ENCODE measurements at places on chromosomes 13 and 19.

DNA sequence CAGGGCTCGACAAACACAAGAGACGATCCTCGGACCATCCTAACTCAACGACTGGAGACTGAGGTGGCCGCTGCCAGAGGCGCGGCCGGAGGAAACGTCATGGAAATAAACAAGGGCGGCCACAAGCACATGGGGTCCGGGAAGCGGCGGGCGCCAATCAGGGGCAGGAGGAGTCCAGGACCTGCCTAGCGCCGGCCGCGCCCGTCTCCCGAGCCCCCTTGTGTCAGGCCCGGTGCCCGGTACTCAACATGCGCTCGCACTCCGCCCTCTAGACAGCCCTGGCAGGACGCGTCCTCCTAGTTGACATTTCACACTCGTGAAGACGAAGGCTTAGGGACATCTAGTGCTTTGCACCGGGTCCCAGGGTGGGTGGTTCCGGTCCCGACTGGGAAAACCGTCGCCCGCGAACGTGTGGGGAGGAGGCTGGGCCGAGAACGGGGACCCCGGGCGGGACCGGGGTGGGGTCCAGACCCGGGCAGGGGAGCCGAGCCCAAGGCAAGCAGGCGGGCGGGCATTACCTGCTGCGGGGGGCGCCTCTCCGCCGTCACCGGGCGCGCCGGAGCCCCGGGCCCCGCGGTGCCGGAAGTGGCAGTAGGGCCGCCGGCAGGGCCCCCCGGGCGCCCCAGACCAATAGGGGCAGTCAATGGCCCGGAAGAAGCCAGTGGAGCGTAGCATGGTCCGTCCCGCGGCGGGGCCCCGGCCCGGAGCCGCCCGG is 442 bp downstream of the REXO1 start:
- DNase-seq = peak; percentile 40

DNA sequence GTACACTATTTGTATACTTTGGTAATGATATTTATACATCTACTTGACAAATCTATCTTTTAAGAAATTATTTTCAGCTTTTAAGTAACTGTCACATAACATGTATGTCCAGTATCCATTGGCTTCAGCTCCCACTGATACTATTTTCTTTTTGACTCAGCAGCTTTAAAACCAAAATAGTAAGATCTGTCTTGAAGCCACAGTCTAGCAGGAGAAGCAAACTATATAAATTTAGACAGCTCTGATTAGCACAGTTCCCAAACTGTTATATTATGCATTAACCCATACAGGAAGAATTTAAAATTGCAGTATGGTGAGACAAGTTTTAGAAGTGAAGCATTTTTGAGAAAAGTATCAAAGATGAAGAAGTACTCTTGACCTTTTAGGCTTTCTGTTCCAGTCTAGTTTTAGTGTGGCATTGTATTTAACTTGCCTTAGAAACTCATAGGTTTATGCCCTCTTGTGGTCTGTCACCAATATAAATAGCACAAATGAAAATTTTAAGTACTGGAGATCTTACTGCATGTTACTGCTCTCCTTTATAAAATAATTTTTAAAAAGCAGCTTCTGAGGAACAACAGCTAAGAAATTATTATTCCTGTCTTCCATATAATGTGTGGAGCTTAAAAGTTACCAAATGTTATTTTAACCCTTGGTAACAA is 24.7 kb downstream of the URI1 start:
- DNase-seq = no peak

- no peak for DNase-seq
Measured at GRCh38 chr13:40968416-40969000, 50.6 kb downstream of the ELF1 start.

GRCh38 chr19:1222394-1222793 is 15.4 kb downstream of the CBARP start:
- DNase-seq = no peak

DNA sequence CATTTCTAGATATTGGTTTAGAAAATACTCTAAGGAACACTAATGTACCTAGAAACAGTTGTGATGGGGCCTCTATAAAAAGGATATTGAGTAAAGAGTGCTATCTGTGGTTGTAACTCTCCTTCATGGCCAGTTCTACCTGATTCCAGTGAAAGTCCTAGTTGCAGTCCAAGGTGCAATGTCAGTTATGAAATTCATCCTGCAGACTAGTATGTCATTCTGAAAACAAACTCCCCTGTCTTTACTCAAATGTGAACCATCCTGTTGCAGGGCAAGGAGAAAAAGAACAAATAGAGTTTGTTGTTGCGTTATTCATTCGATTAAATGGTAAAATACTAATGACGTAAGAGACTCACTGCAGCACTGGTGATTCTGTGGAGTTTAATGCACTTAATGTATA is 18.3 kb upstream of the N4BP2L1 start:
- DNase-seq = no peak

DNA sequence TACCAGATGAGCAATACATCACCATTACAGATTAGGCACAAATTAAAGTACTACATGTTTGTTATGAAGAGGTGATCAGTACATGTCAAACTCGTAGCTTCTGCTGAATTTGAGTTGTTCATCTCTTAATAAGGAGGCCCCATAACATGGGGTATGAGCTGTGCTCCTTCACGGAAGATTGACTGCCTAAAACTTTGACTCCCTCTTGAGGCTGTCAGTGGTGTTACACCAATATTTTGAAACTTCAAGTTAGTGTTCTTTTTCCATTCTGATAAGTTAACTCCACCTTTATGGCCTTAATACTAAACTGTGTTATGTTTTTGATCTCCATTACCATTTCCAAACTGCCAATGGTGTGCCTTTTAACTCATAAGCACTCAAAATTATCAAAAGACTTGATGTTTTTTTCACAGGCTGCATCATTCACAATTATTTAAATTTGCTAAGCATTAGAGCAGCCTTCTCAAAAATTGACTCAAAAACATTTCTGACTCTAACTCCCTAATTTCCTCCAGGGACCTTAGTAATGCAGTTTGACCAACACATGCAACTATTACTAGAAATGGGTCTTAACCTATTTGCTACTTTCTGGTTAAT is 1591.5 kb downstream of the PCDH9 start:
- DNase-seq = no peak

DNA sequence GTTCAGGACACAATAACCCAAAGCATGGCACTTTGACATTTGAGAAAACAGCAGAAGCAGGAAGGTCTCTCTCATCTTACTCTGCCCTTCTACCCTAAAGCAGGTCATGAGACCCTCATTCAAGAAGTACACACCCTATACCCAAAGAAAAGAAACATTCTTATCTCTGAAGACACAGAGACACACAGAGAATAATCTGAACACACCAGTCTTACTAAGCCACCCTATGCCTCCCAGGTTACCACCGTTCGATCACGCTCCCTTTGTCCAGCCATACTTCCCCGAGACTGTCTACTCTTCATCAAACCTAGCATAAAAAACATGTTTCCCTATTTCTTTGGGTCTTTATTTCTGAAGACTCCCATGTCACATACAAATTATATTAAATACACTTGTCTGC is 66.5 kb upstream of the ANKRD10 start:
- no peak for DNase-seq

GRCh38 chr19:10321874-10322835 is 6.3 kb upstream of the FDX2 start:
- no peak for DNase-seq

DNA sequence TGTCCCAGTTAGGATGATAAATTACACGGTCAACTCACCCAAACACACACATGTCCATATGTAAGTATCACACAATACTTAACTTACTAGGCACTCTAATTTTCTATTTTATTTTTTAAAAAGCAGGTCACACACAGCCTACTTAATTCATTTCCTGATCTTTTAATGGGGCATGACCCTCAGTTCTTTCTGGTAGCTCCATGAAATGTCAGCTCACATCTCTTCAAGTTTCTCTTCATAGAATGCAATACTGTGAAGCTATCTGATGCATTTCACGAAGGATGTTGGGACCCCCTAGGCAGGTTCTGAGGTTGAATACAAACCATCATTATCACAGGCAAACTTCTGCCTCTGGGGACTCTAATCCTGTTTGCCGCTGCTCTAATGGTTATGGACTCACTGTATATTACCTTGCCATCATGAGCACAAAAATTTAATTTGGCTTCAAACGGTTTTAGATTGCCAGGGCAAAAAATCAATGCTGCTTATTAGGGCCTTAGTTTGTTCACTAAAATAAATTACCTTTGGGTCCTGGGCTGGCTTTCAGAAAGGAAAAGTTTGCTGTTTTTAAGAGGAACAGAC is 16.1 kb upstream of the DHRS12 start:
- DNase-seq = no peak

DNA sequence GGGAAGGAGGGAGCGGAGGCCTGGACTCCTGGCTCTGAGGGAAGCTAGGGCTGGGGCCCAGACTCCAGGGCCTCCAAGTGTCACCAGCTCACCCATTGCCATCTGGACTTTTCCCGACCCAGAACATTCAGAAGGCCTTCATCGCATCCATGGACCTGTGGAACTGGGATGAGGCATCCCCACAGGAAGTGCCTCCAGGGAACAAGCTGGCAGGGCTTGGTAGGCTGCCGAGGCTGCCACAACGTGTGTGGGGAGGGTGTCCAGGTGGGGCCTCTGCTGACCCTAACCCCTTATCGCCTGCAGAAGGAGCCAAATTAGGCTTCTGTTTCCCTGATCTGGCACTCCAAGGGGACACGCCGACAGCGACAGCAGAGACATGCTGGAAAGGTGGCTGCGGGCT is 767 bp downstream of the ETV2 start:
- no peak for DNase-seq

DNA sequence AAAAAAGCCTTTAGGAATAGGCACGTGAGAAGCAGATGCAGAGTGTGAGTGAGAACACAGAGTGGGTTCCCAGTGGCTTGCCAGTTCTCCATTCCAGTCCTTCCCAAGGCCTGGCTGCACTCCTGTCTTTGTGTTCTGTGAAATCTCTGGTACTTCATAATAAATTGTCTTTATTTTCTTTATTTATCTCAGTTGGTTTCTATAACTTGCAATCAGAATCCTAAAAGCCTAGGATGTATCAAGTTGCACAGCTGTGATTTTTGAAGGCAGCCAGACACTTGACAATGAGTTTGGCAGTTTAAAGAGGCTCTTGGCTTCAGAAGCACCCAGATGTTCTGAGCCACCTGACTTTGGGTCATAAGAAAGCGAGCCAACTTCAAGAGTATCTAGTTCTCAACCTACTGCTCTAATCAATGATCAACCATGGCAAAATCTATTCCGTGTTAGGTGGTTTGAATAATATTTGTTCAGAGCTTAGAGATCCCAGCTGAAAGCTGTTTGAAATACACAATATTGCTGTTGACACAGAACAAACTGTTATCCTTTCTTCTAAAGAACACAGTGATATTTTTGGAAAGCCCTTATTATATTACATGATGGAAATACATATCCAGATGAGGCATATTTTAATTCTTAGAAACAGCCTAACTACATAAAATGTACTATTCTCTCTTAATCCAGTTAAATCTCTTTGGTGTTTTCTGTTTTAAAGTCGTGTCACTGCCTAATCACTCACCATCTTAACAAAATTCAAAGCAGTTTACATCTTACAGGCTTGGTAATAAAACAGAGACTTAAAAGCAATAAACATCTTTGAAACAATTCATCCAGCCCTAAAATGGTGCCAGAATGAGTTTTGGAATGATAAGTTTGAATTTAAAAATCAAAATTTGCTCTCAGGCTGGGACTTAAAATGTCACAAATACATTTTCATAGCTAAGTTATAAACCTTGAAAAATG is 483.0 kb upstream of the NBEA start:
- peak; percentile 78 for DNase-seq

DNA sequence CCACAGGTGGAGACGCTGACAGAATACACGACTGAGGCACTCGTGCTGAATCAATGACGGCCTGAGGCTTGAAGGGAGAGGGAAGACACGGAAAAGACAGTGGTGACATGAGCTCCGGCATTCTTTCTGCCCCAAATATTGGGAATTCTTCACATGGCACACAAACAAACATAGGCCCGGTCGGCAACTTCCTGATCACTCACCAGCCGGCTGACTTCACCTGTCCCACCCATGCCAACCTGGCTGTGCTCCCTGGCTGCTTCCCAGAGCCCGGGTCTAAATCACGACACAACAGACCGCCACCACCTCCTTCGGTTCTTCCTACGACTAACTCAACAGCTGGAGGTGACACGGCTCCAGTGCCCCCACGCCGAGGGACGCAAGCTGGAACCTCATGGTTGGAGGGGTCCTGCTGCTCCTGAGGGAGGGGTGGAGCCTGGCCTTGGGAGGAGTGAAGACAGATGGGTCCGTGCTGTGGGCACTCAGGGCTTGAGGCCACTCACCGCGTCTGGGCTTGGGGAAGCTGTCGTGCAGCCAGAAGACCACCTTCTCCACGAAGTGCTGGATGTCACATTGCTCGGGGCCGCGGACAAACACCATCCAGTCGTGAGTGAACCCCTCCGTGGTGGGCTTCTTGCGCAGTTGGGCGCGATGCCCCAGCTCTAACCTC is 9.6 kb downstream of the MLLT1 start:
- no peak for DNase-seq

DNA sequence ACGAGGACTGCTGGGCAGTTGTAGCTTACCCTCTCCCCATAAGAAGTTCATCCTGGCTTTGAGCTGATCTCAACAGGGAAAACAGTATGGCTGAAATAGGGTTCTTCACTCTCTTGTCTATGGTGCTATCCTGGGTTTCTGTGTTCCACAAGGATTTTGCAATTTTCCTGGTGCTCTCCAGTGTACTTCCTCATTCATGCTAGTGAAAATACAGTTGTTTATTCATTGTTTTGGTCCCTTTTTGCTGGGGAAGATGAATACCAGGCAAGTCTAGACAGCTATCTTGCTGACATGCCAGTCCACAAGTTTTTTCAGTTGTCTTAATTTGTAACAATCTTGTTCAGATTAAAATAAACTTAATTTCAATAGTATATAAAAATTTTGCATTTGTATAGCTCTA is 306.5 kb downstream of the DLEU7 start:
- no peak for DNase-seq

DNA sequence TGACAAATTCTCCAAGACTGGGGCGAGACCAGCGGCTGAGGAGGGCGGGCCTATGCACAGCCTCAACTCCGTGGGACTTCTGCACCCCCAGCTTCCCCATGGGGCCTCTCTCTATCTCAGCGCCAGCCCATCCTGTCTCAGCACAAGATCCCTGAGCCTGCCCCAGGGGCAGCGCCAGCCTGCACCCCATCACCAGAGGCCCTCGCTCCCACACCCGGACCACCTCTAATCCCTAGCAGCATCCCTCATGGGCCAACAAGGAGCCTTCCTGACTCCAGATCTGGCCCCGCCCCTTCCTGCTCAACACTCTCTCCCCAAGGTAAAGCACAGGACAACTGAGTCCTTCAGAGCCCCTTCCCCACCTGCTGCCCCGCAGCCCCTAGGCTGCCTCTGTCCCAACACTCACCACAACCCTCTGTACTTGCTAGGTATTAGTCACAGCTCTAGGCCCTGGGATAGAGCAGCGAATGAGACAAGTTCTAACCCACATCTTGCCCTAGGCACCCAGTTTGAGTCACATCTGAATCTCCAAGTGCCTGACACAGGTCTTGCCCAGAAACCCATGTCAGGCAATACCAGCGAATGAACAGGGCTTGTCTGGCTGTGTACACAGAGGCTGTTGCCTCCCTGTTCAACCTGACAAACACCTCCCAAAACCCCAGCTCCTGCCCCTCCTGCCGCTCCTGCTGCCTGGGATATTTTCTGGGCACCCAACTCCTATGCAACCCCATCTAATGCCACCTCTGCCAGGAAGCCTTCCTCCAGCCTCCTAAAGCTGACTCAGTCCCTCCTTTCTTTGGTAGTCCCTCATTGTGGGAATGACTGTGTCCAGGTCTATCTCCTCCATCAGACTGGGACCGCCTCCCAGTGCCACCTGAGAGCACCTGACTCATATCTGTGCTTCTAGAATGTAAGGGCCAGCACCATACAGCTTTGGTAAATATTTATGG is 18.6 kb downstream of the GRIK5 start:
- DNase-seq = no peak
